Activated CD8-positive, alpha-beta memory T cell treated with anti-CD3 and anti-CD28 coated beads for 1 hour (primary cell): ENCODE measurements at places on chromosomes 4 and X.

GRCh38 chr4:104979083-104979760 lies 167.5 kb upstream of the TET2 start:
- DNase-seq, result no peak

DNA sequence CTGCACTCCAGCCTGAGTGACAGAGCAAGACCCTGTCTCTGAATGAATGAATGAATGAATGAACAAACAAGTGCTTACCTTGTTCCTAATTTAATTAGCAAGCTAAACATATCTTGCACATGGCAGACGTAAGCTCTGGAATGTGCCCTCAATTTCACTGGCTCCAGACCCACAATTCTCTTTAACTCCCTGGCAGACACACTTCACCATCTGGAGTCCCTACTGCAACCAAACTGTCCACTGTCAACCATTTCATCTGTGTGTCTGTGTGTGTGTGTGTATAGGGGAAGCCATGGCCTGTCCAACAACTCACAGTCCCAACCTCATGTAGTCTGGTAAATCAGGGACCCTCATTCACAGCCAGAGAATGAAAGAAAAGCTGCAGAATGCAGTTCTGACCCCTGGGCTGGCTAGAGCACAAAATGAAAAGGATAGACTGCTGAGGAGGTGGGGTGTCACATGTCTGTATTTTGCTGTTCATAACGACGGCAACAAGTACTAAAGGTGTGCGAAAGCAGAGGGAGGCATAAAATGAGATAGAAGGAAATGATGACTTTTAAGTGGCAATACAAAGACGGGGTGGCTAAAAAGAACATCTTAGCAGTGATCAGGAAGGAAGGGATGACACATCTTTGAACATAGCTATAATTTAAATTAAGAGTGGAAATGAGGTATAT lies 114.1 kb downstream of the TSPAN5 start:
- DNase-seq, result no peak

DNA sequence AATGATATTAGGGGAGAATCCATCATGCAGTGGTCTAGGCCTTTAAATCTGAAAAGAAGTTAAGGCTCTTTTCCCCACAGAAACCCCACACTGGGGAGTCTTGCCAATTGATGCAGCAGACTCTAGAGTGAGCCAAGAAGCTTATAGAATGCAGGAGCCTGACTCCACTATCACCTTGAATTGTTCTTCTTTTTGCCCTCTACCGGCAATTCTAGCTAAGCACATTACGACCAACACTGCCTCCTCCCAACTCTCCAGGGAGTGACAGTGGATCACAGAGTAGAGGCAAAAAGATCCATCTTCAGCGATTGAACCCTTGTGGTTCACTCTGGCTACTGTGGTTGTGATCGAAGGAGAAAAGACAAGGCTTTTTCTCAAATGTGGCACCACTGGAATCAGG lies 331.5 kb downstream of the NKX6-1 start:
- no peak for DNase-seq

DNA sequence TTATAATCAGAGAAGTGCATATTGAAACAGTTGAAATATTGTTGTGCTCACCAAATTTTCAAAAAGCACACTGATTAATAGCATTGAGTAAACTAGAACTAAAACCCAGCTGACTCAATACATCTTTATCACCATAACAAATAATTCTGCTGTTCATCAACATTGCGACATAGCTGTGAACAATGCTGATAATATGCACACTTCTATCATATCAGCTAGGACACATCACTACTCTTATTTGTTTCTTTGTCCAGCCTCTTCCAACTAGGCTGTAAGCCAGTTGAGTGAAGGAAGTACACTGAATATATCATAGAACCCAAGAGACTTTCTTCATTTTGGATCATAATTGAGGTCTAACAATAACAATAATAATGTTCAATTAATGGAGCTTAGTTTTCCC lies 349.7 kb downstream of the IQCM start:
- DNase-seq, result no peak
